NCI-H1436 (cell line): ENCODE measurements at places on chromosomes 2 and 18.
A peak's percentile ranks its signal among the peaks of the same experiment; 100 is the strongest.

- peak; percentile 81 for DNase-seq
Measured at GRCh38 chr2:168354499-168354898, 101.6 kb upstream of the CERS6 start.

DNA sequence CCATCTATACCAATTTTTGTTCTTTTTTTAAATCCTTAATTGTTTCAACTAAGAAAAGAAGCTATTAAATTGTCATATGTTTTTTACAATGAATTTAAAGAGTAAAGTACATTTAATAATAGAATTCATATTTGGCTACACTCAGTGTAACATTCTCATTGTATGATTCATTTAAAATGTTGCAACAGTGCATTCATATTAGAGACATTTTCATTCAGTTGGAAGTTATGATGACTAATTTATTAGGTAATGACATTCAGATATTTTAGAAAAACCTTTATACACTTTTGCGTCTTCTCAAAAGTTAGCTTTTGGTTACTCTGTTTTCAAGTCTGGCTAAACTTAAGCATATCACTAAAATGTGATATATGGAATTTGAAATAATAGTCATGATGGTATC lies 887.5 kb upstream of the NRXN1 start:
- no peak for DNase-seq

GRCh38 chr18:58113337-58113736 lies 69.3 kb downstream of the NEDD4L start:
- no peak for DNase-seq

DNA sequence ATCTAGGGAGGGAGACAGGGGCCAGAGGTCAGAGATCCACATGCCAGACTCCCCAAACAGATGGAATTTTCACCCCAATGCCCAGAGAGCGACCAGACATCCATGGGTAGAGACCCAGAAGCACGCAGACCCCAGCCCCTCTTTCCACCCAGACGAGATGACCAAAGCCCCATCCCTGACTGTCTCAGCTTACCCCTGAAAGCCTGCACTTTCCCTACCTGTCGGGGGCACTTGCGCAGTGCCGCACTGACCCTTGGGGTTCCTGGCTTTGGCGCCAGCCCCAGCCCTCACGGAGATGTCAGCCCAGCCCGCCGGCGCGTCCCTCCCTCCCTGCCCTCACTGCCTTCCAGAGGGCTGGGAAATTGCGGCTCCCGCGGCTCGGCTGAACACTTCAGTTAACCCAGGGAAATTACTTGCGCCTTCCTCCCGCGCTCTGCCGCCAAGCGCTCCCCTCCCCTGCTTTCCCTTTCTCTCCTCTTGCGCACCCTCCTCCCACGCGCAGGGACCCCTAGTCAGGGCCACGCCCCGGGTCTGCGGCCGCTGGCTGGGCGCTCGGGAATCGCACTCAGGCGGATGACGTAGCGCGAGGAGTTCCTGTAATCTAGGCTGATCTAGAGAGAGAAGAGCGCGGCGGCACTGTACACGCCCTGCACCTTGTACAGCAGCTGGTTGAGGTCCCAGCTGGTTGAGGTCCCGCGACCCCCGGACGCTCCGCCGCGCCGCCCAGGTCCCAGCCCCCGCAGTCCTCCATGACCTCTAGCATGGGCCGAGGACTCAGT lies 12.0 kb downstream of the ALPG start:
- DNase-seq = peak; percentile 19

- peak; percentile 15 for DNase-seq
Measured at GRCh38 chr2:195657634-195658540, 861 bp downstream of the SLC39A10 start.

GRCh38 chr18:48660346-48661228 lies 121.8 kb downstream of the CTIF start:
- DNase-seq = no peak

DNA sequence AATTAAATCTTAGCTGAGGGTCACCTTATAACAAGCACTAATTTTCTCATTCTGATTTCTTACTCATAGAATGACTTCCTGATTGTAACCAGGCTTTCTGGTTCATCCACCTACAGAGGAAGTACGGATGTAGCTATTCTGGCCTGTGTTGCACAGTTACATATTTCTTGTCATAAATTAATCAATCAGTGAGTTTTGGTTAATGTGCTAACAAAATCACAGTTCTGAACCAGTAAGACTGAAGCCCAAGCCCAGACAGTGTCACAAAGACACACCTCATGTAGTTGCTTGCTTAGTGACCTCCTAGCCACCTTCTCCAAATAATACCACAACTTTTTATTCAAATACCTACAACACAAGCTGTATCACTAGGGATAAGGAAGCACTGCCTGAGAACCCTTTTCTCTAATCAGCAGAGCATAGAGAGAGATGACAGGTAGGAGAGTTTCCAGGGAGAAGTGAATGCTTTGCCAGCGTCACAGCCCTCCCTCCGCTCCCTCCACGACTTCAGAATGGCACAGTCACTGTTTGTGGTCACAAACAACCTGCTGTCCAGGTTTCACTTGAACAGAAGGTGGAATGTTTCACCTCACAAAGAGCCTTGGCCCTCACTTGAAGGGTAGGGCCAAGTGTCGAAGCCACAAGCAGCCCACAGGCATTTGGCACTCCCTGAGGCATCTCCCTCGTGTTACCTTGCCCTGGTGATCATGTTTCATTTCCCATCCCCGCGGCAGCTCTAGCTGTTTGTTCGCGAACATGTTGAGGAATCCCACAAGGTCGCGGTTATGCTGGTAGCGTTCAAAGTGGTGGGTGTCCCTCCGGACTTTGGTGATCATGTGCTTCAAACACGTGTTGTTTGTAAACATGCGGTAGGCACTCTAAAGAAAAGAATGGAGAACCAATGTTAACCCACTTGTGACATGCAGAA lies 120.8 kb upstream of the STK17B start:
- no peak for DNase-seq

GRCh38 chr2:204049635-204050034 lies 113.1 kb downstream of the ICOS start:
- DNase-seq = no peak

DNA sequence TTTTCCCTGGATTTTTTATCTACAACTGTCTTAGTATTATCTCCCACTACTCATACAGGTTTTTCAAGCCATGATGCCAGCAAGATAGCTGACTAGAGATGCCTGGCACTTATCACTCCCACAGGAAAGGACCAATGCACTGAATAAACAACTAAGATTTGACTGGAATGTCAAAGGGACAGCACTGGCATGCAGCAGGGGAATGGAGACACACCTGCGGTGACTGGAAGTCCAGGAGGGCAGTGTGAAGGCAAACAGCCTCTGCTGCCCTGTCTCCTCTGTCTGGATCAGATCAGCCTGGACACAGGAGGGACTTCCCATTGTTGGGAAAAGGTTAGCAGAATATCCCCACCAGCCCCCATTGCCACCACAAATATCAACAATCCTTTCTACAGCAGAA lies 85.1 kb downstream of the TMEM237 start:
- DNase-seq = no peak

- DNase-seq = no peak
Measured at GRCh38 chr18:8450013-8450412, 159.2 kb upstream of the RAB12 start.

- DNase-seq = no peak
Measured at GRCh38 chr2:9451231-9451630, 23.1 kb upstream of the IAH1 start.

DNA sequence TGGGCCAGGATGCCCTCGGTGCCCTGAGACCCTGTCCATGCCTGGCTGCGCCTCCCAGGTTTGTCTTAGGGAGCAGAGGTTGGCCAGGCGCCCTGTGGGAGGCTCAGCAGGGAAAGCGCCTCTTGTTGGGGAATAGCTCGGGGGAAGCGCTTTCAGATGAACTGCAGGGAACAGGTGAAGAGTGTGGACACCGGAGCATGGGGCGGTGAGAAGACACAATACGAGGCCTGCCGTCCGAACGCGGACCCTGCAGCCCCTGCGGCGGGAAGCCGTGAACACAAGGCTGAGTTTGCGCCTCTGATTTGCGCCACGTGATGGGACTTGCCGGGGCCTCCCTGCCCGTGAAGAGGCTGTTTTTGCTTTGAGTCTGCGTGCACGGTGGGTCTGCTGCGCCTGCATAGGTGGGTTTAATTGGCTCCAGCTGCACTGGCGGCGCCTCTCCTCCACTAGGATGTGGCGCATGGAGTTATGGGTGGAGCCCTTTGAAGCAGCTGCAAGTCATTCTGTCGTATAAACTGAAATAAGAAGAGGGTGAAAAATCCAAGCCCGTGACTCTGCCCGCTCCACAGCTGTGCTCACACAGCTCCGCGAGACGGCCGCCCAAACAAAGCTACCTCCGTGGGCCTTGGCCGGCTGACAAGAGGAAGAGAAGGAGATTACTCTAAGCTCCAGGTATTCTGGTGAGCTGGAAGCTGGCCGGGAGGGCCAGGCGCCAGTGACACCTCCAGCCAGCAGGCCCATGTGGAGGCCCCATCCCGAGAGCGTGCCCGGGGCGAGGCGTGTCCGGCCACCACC lies 103.5 kb upstream of the CTDP1 start:
- DNase-seq = peak; percentile 28

- DNase-seq = no peak
Measured at GRCh38 chr2:74528600-74529356, 728 bp downstream of the AUP1 start.

- no peak for DNase-seq
Measured at GRCh38 chr2:84800194-84800805, 80.6 kb downstream of the TRABD2A start.

DNA sequence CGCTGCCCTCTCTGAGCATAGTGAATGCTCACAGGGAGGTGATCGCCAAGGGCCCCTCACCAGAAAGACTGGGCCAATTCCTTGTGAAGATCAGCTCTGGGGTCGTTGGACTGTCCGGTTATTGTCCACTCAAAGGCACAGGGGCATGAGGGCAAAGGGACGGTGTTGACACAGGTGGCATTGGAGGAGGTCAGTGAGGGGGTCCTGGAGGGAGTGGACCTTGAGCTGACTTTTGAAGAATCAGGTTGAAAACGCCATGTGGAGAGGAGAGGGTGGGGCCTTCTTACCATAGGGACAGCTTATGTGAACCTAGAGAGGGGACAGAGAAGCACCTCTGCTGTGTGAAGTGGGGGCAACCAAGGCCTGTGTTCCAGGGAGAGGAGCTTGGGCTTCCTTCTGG lies 131.5 kb downstream of the TFCP2L1 start:
- DNase-seq = no peak

DNA sequence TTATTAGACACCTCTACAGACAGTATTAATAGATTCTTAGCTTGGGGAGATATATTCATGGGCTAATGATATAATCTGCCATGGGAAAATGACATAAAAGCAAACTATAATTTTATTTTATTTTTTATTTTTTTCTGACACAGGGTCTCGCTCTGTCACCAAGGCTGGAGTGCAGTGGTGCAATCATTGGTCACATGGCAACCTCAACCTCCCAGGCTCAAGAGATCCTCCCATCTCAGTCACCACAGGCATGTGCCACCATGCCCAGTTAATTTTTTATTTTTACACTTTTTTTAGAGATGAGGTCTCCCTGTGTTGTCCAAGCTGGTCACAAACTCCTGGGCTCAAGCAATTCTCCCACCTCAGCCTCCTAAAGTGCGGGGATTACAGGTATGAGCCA lies 39.3 kb downstream of the RTN4 start:
- DNase-seq = no peak

DNA sequence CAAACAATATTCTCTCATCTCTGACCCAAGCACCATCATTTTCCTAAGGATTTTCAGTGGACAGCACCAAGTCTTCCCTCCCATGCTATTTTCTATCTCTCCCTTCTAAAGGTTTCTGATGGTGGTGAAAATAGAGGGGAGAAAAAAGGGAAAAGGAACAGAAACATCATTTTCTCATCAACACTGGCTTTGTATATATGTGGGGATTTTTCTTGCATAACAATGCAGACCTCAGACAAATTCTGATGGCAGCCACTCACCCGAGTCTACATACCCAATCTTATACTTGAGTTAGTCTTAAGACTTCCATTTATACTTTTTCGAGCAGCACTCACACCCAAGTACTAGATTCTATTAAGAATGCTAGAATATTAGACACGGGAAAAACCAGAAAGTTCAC lies 95.8 kb downstream of the TMEM163 start:
- DNase-seq = no peak

DNA sequence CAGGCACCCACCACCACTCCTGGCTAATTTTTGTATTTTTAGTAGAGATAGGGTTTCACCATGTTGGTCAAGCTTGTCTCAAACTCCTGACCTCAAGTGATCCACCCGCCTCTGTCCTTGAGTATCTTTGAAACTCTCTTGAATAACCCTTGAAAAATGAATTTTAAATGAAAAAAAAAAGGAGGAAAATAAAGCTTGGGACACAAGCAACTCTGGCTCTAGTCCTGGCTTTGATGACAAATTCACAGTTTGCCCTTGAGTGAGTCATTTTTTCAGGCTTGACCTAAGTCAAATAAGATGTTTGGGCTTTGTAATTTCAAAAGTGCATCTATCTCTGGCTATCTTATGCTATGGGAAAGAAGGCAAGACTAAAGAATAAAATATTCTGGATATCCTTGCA lies 79.0 kb upstream of the TRIB2 start:
- no peak for DNase-seq

DNA sequence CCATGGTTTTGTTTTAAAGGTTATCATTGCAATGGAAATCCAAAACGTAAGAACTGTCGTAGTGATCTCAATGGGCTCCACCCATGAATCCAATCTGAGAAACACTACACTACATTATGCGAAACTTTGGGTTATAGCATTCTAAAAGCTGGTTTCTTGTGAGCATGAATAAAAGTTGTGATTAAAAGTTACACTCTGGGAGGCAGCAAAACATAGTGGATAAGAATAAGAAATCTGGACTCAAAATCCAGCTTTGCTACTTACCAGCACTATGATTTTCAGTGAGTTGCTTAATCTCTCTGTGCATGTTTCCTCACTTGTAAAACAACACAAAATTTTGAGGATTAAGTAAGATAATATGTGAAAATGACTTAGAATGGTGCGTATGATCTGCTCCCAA lies 25.7 kb upstream of the THOC1 start:
- no peak for DNase-seq

GRCh38 chr2:207676827-207677354 lies 34.5 kb upstream of the CCNYL1 start:
- DNase-seq = no peak

DNA sequence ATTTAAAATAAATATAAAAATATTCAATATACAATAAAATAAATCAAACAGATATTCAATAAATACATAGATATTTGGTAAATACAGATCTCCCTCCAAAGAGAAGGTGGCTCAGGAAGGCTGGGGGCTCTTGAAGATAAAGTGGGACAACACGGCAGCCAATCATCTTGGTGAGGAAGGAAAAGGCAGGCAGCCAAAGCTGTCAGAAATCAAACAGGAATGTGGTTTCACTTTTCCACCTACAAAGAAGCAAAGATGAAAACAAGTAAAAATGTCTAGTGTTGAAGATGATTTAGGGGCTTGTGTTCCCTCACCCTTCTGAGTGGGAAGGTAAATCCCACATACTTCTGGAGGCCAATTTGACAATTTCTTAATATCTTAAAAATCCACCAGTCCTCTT lies 85.7 kb downstream of the B3GNT2 start:
- DNase-seq = no peak

- peak; percentile 32 for DNase-seq
Measured at GRCh38 chr2:62705859-62706720, 577 bp downstream of the EHBP1 start.
